RPMI7951 (cell line): ENCODE measurements at places on chromosomes 16 and 17. TPM values are rescaled to one million over a fixed set of nuclear protein-coding genes. Genes with fewer than 3 reads are reported as not detected.

Gene SEPTIN12
- total RNA-seq, result not detected in 2 replicates

Gene FA2H
- not detected in 2 replicates for total RNA-seq

Gene TMEM235
- total RNA-seq, result not detected in 2 replicates

Gene HEATR9
- total RNA-seq, result not detected in 2 replicates

Gene CIAO2B
- total RNA-seq, result 254 and 336 TPM in 2 replicates

Gene CACNG1
- not detected in 2 replicates for total RNA-seq

Gene SOX15
- total RNA-seq, result not detected in 2 replicates

Gene FOXO3B
- total RNA-seq, result 0.98 and 1.6 TPM in 2 replicates

Gene RAMP2
- total RNA-seq, result 1.4 and 2.4 TPM in 2 replicates

Gene TPPP3
- total RNA-seq, result 0.24 and 0.29 TPM in 2 replicates

Gene SLC12A3
- total RNA-seq, result not detected in 2 replicates

Gene RBFOX1
- under 0.01 and 0.10 TPM in 2 replicates for total RNA-seq

Gene COX6A2
- not detected in 2 replicates for total RNA-seq

Gene C16orf92
- total RNA-seq, result not detected in 2 replicates

Gene INCA1
- 0.24 TPM in 1 of 2 replicates, not detected in the other for total RNA-seq

Gene DNAH9
- total RNA-seq, result under 0.01 TPM in 1 of 2 replicates, not detected in the other

Gene PIMREG
- total RNA-seq, result 82.8 and 94.7 TPM in 2 replicates

Gene CDR2
- 23.5 and 25.8 TPM in 2 replicates for total RNA-seq

Gene TMEM98
- 36.9 and 52.5 TPM in 2 replicates for total RNA-seq

Gene PRR15L
- total RNA-seq, result not detected in 2 replicates

Gene HEATR3
- 13.3 and 14.9 TPM in 2 replicates for total RNA-seq

Gene NKD1
- total RNA-seq, result 13.6 and 14.2 TPM in 2 replicates

Gene KRTAP9-2
- not detected in 2 replicates for total RNA-seq

Gene RNF43
- total RNA-seq, result 0.12 TPM in 1 of 2 replicates, not detected in the other

Gene ZFP3
- total RNA-seq, result 0.36 and 0.39 TPM in 2 replicates

Gene BRCA1
- 34.2 and 34.6 TPM in 2 replicates for total RNA-seq
